ENCODE measurements at places on chromosomes 11 and 22. TPM values are rescaled to one million over a fixed set of nuclear protein-coding genes. Genes with fewer than 3 reads are reported as not detected.

Gene PI4KA
- total RNA-seq = 33.2 TPM

Gene NOX4
- total RNA-seq = 0.56 TPM

Gene SLN
- not detected for total RNA-seq

Gene SULT4A1
- 0.26 TPM for total RNA-seq

Gene HBB
- total RNA-seq = not detected

Gene IL17REL
- total RNA-seq = not detected

Gene BLID
- 16.6 TPM for total RNA-seq

Gene MS4A15
- not detected for total RNA-seq

Gene CCDC157
- total RNA-seq = 1.2 TPM

Gene PRDX5
- total RNA-seq = 296 TPM

Data from aortic smooth muscle cell (primary cell).